ENCODE measurements at places on chromosomes 3 and 15. TPM values are rescaled to one million over a fixed set of nuclear protein-coding genes. Genes with fewer than 3 reads are reported as not detected.

DNA sequence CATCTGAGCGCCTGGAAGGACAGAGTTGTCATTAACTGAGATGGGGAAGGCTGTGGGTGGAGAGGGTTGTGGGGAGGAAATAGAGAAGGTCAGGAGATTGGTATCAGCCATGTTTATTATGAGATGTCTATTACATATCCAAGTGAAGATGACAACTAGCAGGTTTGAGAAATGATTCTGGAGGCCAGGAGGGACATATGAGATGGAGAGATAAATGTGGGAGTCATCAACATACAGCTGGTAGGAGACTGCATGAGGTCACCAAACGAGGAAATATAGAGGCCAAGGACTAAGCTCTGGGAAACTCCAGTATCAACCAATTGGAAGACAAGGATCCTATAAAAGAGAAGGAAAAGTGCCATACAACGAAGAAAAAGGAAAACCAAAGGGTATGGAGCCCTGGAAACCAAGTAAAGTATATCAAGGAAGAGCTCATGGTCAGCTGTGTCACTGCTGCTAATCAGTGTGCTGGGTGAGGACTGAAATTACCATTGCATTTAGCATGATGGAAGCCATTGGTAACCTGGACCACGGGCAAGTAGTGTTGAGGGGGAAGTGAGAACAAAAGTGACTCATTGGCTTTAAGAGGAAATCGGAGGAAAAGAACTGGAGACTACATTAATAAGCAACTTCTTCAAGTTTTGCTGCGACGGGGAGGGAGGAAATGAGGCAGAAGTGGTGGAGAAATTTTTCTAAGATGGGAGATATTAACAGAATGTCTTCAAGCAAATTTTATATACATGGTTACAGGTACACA lies 14.0 kb upstream of the UACA start:
- DNase-seq = no peak

DNA sequence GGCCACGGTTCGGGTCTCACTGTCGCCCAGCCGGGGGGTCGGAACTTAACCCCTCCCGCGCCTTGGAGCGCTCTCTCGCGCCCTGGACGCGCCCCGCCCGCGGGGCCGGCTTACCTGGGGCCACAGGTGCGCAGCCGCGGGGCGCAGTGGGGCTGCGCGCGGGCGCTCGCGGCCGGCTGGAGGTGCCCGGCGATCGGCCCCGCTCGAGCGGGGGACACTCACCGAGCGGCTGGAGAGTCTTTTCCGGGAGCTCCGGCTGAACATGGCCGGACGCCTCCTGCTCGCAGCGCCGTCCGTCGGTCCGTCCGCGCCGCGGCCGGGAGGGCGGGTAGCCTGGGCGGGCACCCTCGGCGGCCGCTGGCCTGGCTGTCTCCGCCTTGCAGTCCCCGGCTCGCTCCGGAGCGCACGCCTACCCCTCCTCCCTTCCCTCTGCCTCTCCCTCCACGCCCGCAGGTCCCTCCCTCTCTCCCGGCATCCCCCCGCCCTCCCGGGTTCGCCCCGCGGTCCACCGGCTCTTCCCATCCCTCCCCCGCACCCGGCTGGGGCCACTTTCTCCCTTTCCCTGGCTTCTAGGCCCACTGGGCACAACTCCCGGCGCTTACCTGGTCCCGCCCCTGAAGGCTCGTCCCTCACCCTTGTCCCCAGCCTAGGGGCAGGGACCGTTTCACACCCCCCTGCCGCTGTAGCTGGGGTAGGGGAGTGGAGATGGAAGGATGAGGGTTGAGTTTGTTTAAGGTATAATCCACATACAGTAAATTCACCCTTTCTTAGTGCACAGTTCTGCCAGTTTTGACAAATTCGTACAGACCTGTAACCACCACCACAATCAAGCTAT lies 220.1 kb upstream of the PRICKLE2 start:
- DNase-seq = no peak

- DNase-seq = no peak
Measured at GRCh38 chr3:151501171-151501922, 40.5 kb upstream of the IGSF10 start.

DNA sequence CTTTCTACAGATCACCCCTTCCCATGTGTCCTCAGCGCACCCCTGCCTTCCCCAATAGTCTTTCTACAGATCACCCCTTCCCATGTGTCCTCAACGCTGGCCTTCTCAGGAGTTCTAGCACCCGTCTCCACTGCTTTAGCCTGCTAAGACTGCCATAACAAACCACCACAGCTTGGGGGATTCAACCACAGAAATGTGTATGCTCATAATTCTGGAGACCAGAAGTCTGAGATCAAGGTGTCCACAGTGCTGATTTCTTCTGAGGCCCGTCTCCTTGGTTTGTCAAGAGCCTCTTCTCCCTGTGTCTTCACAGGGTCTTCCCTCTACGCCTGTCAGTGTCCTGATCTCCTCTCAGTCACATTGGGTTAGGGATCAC lies 68.1 kb upstream of the CGNL1 start:
- DNase-seq = no peak

- DNase-seq = no peak
Measured at GRCh38 chr3:52722491-52722890, 16.6 kb downstream of the SPCS1 start.

DNA sequence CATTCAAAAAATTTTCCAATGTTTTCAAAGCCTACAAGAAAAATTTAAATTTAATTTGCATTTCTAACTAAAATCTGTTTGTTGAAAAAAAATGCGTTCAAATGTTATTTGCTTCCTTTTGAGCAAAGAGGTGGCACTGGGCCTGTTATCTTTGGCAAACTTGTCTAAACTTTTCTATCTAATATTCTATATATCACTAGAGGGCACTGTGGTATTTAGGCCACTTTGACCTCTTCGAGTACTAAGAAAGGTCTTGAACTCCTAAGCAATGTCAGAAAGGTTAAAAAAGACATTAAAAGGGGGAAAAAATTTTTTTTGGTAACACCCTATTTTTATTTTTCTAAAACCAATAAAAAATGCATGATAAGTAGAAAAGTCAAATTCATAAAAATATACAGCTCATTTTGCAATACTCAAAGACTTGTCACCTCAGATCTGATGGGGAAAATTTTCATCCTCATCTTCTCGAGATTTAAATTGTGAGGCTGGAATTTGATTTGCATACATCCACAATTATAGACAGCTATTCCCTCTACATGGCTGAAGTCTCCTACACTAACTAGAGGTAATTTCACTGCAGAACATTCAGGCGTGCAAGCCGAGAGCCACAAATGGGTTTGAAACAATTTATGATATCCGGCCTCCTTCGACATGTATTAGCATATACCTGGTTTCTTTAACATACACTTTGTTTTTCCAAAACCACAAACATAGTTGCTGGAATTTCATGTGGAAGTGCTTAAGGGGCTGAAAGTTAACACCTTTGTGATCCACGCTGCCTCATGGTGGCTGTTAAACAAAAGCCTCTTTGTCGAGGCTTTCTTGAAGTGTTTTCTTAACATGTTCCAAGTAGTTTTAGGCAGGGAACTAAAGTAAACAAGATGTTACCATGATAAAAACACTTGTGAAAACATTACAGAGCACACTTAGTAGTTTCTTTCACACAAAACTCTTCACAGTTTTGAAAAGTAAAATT lies 576.4 kb downstream of the FOXP1 start:
- no peak for DNase-seq

GRCh38 chr3:112460519-112461195 lies 38.6 kb downstream of the BTLA start:
- no peak for DNase-seq

DNA sequence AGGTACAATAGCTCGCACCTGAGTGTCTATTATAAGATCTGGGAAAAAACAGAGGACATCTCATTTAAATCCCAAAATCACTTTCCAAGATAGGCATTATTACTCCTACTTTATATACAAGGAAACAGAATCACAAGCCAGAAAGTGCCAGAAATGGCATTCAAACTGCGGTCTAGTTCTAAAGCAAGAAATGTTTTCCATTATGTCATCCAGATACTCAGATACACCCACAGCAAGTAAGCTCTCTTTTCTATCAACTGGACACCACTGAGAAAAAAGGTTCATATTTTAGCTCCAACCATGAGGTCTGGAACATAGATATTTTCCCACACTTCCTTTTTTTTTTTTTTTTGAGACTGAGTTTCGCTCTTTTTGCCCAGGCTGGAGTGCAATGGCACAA lies 8.1 kb downstream of the SLC33A1 start:
- no peak for DNase-seq

- no peak for DNase-seq
Measured at GRCh38 chr15:98771541-98771940, 123.2 kb downstream of the IGF1R start.

- no peak for DNase-seq
Measured at GRCh38 chr3:177569193-177569592, 371.9 kb upstream of the TBL1XR1 start.

GRCh38 chr15:81886591-81886990 lies 159.2 kb downstream of the MEX3B start:
- DNase-seq = no peak

DNA sequence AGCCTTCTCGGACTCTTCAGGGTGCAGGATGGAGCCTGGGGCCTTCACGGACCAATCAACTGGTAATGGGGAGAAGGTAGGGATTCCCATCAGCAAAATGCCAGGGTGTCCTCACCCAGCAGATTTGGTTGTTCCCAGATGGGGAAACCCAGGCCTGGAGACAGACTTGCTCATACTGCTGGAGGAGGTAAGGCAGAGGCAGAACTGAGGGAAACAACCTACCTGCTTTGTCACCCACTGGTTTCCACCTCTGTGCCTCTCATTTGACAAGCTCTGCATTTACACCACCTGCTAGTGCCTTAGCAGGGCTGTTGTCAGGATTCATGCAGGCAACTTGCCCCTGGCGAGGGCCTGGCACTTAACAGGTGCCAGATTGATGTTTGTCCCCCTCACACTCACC lies 15.9 kb downstream of the RHCG start:
- no peak for DNase-seq

- DNase-seq = no peak
Measured at GRCh38 chr15:25054943-25055342, 100.2 kb downstream of the SNRPN start.

DNA sequence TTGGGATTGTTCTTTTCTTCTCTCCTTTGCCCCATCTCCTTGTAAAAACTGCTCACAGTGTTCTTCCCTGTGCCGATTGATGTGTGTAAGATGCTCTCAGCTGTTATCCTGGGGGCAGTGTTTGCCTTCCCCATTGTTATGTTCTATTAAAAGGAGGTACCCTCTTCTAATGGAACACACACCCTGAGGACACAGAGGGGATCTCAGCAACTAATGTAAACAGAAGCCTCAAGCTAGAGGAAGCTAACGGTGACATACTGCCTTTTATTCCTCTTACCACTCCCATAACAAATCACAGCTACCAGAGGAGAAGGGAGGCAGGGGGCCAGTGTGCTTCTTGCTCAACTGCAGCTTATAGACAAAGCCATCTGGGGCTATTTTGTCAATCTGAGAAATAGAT lies 2.2 kb downstream of the TAGLN3 start:
- DNase-seq = no peak

The ACSBG1 gene
- 0.38 TPM for total RNA-seq

The CCDC80 gene
- total RNA-seq = 54.0 TPM

The CLEC3B gene
- 78.6 TPM for total RNA-seq

The LMCD1 gene
- 49.6 TPM for total RNA-seq

The C3orf20 gene
- not detected for total RNA-seq
